Cerebellum (tissue), 4 donors: ENCODE measurements at places on chromosomes 4 and X.

GRCh38 chr4:48490012-48490679 lies at the start of gene ZAR1:
TSS of gene ZAR1 (plus strand) at chr4:48490252. CDS start at chr4:48490292, 40 bp downstream.
- no peak for DNase-seq

DNA sequence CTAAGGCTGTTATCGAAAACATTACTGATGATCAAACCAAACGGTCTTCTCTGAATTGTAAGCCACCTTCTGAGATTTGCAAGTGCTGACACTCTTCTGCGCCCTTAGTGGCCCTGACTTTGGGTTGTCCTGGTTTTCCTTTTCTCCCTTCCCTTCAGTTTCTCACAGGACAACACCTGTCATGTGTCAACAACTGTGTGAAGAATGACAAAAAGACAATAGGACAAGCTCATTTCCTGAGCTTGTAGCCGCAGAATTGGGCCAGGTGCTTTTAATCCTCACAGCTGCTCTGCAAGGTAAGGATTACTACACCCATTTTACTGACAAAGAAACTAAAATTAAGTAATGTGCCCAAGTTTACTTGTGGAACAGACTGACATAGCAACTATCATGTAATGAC lies 44.9 kb upstream of the TXK start:
- no peak for DNase-seq

DNA sequence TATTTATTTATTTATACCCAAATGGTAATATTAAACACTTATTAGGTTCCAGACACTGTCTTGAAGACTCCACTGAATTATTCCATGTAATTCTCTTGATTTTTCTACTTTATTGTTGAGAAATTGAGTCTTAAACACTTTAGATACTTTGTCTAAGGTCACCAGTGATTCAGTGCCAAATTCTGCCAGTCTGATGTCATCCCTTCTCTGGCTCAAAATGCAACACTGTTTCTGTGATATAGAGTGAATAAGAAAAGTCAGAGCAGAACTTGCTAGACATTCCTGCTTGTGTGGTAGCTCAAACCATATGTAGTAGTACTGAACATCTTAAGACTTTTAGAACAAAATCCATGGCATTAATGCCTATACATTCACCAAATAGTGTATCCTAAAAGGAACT lies 164.3 kb downstream of the GABRB1 start:
- no peak for DNase-seq

DNA sequence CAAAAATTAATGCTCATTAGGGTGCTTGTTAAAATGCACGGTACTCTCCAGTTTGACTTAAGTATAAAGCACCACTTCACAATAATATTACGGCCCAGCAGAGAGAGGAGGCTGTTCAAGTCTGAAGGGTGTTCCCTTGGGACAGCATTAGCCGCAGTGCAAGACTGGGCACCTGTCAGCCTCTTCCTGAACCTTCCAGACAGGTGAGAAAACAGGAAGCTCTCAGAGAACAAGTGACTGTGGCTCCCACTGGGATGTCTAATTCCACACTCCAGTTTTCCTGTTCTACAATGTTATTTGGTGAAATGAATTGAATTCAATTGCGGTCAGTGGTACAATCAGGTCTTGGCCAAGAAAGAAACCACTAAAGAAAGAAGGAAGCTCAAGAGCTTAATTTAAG lies 414.4 kb downstream of the SMARCA1 start:
- DNase-seq = no peak

GRCh38 chr4:119706804-119707203 lies 78.2 kb upstream of the PDE5A start:
- no peak for DNase-seq

DNA sequence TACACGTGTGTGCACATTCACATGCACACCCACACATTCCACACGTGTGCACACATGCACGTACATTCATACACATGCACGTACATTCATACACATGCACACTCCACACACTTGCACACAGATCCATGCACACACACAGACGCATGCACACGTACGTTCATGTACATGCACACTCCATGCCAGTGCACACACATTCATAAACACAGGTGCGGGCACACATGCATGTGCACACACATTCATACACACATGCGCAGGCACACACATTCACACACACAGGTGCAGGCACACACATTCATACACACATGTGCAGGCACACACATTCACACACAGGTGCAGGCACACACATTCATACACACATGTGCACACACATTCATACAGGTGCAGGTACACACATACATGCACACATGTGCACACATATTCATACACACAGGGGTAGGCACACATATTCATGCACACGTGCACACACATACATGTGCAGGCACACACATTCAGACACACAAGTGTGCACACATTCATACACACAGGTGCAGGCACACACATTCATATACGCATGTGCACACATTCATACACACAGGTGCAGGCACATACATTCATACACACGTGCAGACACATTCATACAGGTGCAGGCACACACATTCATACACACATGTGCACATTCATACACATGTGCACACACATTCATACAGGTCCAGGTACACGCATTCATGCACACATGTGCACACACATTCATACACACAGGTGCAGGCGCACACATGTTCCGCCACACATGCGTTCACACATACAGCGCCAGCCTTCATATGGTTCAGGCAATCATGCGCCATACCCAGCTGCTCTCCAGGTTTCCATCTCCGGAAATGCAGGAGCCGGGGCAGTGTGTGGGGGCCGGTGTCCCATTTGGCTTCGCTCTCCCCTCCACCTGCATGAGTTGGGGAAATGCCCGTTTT lies 124.8 kb downstream of the HMX1 start:
- no peak for DNase-seq

DNA sequence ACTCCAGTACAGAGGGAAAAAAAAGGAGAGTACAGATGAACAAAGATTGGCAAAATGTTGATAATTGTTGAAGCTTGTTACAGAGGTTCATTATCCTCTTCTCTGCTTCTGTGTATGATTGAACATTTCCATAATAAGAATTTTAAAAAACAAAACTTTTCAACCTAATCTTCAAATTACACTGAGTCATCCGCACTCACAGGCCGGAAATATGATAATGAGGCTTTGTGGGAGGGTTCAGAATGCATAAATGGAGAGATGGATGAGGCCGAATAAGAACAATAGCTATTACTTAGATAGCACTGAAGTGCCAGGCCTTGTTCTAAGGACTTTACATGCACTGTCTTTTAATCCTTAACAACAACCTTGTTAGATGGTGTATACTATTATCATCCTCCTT lies 4.6 kb upstream of the ERCC6L start:
- no peak for DNase-seq

- no peak for DNase-seq
Observed at GRCh38 chrX:46130247-46130646, 415.0 kb downstream of the ZNF674 start.

GRCh38 chr4:117847849-117848248 lies 186.4 kb upstream of the NDST3 start:
- no peak for DNase-seq

- DNase-seq = no peak
Observed at GRCh38 chr4:5378002-5378401, 326.7 kb downstream of the STK32B start.

DNA sequence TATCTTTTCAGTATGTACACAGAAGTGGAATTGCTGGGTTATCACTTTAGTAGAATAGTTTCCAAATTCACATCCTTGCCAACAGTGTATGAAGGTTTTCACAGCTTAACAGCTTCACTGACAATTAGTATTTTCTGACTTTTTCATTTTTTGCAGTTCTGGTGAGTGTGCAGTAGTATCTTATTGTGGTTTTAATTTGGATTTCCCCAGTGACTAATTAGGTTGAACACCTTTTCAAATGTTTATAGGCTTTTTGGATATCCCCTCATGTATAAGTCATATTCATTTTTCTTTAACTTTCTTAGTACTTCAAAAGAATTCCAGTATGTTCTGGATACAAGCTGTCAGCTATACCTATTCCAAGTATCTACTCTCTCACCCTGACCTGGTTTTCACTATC lies 37.1 kb downstream of the BRCC3 start:
- no peak for DNase-seq

DNA sequence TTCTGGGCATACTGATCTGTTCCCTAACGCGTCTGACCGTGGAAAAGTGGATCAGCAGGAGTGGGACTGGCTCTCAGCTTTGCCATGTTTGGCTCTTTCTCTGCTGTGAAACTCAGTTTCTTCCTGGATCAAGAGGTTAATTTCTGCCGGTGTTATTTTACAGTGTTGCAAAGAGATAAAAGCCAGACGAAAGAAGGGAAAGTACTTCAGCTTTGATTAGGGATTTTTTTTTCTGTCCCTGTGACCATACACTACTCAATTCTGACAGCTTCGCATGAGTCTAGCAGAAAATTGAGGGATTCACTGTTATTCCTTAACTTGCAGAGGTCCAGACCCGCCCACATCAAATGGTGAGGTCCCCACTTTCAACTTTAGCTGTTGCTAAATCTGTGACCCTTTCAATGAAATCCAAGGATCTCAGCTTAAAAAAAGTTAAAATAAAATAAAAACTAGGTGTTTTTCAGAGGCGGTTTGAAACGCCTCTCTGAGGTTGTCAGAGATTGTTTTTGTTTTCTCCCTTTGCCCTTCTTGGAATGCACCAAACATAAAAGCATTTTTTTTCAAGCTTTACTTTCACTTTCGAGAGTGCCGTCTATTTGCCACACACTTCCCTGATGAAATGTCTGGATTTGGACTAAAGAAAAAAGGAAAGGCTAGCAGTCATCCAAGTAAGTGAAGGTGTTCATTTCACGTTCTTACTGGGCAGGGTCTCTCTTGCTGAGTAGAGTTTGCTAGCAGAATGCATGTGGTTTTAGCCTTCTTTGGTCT lies at the start of gene TLR3:
TSS of gene TLR3 (plus strand) at position 576 of the 768 bp plus-strand sequence. CDS start 7,464 bp downstream, outside the sequence.
- DNase-seq = no peak

- no peak for DNase-seq
Observed at GRCh38 chrX:147679356-147680005, 232.2 kb upstream of the FMR1 start.

- DNase-seq = peak; percentile 28
Observed at GRCh38 chr4:184163813-184164212, 53.9 kb downstream of the ENPP6 start.

DNA sequence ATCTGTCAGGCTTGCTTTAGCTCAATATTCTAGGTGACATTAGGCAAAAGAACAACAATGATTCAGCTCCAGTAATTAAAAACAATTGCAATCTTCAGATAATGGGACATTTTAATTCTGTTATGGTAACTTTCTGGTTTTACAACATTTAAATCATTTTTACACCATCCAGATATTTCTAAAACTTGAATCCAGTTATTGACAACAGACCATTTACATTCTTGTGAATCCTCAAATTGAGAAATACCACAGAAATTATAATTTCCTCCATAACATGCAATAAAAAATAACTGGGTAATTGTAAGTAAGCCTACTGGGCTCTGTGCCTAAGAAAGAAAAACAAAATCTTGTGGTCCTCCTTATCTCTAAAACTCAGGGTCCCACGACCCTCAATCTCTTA lies 195.0 kb upstream of the S100G start:
- no peak for DNase-seq

DNA sequence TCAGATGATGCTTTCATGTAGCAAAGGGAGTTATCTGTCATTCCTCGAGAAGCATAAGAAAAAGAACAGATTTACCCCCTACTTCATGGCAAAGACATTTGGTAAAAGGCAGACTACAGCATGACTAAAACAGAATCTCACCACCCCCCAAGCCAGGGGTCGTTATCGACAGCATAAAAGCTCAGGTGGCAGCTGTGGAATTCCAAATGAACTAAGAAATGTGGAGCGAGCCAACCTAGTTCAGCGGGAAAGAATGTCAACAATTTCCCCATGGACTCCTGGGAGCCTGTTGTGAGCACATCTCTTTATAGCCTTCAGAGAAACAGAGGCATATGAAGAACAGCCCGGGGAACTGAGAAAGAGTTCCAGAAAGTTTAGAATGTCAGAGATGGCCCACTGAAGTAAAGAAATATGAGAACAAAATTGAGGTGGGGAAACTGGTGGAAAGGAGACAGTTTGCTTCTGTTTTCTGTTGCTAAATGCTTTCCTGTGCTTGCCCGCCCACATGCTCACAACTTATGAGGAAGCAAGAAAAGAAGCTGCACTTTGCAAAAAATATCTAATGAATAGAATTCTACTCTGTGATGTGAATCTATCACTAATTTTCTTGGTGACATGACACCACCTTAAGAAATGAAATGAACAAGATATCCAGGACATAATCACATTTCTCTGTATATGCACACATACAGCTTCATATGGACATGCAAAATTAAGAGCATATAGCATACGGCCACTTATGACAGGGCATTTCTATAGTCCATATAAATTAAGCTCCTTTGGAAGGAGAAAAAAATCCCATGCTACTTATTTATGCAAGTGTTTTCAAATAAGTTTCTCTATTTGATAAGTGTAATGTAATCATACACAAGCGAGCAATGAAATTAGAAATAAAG lies 135.3 kb upstream of the MID1 start:
- no peak for DNase-seq

DNA sequence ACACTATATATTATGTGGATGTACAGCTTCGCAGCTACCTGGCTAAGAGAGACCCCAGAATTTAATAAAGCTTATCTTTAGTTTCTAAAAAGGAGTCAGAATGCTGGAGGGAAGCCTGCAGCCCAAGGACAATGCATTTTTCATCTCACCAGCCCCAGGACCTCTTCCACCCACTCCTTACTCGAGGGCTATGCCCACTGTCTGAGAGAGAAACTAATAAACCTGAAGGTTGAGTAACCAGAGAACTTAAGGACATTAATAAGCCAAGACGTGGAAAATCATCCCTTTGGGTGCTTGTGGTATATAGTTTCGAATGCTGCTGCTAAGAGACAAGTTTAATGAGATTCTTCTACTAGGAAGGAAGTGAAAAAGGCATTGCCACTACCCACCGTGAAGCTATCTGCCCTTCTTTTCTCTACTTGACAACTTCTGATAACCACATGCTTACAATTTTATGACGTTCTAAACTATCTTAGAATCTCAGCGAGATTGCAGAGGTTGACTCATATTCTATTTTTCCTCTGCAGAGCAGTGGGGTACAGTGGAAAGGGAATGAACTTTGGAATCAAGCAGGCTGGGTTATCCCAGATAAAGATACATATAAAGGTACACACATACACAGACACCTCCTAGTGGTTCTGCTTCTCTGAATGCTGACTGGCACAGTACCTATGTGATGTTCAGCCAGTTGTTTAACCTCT lies 3.3 kb downstream of the RELL1 start:
- no peak for DNase-seq

DNA sequence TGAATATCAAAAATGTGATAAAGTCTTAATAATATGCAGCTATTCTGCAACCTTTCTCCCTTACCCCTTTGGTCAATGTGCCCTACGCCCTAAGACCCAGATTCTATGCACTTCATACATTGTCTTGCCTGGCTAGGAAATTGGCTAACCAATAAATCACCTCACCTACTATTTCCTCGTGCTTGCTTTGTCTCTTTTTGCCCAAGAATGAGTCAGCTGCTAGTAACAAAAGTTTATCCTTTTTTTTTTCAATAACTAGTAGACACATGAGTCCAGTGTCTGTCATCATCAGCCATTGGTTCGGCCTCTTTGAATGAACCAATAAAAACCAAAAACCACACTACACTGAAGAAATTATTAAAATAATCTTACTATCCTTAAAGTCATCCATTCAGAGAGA lies 387.1 kb downstream of the PPP3CA start:
- DNase-seq = no peak
